ENCODE measurements at places on chromosomes 16 and 17.

DNA sequence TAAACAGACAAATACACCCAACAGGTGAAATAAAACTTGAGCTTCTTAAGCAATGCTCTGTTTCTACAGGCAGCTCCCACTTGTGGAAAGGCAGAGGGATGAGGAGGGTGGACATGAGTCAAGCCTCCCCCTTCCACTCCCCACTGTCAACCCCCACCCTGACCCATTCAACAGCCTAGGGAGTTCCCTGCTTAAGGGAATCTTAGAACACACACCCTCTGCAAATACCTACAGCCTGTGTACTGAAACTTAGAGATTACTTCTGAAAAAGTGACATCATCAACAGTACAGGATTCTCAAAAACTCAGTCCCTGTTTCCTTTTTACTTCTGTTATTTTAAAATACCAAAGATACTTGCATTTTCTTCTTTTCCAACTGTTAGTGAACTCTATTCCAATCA lies 345.4 kb downstream of the SOX9 start:
- DNase-seq, result no peak

DNA sequence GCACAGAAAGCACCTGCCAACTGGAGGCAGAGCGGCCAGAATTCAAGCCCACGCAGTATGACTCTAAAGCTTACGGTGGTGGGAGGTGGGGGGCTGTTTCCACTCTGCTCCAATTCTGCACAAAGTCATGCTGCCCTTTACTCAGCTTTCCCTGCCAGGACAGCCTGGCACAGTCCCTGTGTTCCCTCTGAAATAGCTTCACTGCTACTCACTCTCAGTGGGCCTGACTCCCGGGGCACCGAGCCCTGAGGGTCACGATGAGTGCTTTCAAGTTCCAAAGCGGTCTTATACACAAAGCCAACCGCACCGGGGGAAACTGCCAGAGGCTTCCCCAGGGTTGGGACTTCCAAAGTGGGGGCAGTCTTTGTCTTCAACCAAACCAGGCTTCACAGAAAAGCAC lies 306.1 kb upstream of the XYLT1 start:
- no peak for DNase-seq

DNA sequence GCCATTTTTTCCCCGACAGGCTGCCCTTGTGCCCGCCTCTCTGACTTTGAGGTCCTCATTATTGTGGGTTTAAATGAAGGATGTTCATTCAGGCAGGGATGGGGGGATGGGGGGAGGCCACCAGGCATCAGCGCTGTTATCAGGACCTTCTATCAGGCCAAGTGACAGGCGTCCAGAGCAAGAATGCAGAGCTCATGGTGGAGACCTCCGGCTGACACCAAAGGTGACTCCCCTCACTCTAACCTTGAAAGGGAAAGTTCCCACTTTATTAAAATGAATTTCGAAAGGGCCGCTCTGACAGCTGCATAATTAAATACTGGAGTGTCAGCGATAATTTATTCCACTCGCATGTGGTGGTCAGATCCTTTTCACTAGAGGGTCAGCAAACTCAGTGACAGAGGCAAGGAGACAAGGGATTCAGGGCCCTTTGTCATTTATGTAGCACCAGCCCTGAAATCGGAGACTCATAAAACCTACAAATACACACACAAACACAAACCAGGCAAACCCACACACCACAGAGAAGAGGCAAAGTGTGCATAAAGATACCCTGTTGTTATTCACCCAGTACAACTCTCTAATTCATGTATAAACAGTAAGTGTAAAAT lies 436.0 kb downstream of the MAF start:
- DNase-seq, result no peak

- DNase-seq, result peak; percentile 7
These were observed 3.4 kb upstream of the RASD1 start for GRCh38 chr17:17499402-17500145.

GRCh38 chr16:26189536-26189935 lies 497.8 kb downstream of the HS3ST4 start:
- DNase-seq, result no peak

DNA sequence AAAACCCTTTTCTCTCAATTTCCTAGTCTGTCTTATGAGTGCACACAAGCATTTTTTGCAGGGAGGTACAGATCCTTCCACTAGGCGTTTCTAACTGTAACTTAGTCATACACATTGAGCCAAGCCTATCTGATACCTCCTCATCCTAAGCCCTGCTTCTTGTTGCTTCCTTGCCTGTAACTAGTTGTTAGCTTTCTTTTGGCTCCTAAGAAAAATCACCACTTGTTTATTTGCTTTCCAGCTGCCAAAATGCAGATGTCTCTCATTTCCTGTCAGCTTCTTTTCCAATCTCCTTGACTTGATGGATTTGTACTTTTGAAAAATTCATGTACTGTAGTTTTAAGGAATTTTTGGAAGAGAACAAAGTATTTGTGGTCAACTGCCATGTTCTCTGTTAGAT lies 73.7 kb downstream of the TNRC6C start:
- no peak for DNase-seq

GRCh38 chr17:13311306-13311705 lies 290.4 kb downstream of the HS3ST3A1 start:
- DNase-seq, result no peak

- no peak for DNase-seq
These were observed 666.2 kb downstream of the TOX3 start for GRCh38 chr16:51880776-51881175.

DNA sequence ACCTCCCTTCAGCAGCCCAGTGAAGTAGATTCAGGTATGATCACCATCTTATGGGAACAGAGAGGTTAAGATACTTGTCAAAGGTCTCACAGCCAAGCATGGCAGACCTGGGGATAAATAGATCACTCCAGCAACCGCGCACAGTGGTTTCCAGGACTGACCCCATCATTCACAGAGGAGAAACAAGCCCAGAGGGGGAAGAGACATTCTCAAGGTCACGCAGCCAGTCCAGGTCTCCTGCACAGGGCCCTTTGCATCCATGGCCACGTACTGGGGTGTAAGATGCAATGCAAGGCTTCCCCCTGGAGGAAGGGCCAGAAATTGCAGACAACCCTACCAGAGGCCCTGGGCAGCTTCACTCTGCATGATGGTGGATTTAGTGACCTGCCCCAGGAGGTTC lies 19.9 kb downstream of the TLE7 start:
- no peak for DNase-seq

DNA sequence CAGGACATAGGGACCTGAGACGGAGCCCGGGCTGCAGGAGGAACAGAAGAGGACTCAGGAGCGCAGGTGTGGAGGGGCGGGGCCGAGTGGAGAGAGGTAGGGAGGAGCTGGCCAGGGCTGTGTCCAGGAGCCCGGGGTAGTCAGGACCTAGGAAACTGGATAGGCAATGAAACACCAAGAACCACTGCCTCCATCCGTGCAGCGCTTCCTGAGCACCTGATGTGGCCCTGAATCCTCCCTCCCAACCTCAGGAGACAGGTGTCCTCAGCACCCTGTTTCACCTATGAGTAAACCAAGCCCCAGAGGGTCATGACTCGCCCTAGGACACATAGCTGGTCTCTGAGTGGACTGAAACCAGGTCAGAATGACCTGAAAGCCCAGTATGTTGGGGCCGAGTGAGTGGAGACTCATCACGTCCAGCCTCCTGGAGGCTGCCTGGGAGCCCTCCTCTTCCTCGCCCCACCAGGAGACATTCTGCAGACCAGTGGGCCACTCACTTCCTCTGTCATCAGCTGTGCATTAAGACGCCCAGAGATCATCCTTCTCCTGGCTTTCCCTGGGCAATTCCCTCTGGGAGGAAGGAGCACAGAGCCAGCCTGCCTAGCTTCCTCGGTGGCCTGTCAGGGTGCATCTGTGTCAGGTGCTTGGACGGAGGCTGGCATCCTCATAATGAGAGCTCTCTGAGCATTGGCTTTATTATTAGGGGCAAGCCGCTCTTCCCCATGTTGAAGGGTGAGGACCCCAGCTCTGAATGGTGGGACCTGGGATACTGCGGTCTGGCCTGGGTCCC lies 72.8 kb downstream of the SCNN1B start:
- no peak for DNase-seq

Measured in psoas muscle (tissue), 8 donors.